Posterior vena cava (tissue), 2 donors: ENCODE measurements at places on chromosomes 7 and 10.

GRCh38 chr10:62894156-62894555, 78.0 kb upstream of the EGR2 start:
- no peak for DNase-seq

GRCh38 chr7:26662646-26663045, 201.7 kb downstream of the SKAP2 start:
- no peak for DNase-seq

DNA sequence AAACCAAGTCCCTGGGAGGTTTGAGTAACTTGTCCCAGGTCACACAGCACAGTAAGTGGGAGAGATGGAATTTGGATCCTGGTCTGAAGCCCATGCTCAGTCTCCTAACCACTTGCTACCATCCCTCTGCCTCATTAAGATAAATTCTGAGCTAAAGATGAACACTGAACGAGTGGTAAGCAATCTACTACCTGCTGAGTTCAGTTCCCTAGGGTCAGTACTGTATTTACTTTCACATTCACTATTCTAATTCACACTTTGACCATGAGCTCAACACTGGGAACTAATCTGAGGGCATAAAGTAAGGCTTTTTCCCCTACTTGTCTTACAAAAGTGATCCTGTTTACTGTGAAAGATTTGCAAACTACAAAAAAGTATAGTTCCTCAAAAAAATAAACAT, 2.4 kb downstream of the UROS start:
- no peak for DNase-seq

DNA sequence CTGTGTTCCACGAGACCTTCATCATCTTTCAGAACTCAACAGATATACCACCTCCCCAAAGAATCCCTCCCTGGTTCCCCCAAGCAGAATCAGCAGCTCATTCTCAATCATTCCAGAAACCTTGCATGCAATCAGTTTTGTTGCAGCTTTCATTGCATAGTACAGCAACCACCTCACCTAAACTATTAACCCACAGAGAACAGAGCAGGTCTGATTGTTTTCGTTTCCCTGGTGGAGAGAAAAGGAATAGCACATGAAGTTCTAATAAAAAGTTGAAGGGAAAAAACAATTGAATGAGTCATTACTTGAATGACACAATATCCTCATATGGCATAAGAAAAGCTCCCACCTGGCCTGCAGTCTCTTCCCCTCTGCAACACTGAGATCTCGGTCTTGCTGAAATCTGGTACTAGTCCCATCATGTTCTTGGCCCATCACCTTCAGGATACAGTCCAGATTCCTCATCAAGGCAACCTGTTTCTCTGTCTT, 147.1 kb upstream of the GDF10 start:
- no peak for DNase-seq

GRCh38 chr7:32263611-32264010, 193.4 kb upstream of the PDE1C start:
- DNase-seq = no peak

GRCh38 chr10:132397671-132398565, 918 bp downstream of the PWWP2B start:
- DNase-seq = no peak

DNA sequence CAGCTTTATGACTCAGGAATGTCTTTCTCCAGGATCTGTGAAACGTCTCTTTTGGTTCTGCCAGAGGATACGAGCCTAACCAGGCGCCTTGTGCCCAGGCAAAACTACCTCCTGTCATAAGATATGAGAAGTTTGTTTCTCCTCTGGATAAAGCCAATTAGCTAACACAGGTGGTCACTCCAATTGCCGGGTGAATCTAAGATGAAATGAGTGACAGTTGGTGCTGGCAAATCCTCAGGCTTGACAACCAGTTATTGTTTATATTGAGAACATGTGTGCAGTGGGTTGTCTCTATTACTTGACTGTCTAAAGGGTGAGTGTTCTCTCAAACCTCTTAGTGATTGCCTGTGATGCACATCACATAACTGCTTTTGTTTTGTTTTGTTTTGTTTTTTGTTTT, 449.1 kb downstream of the XPNPEP1 start:
- no peak for DNase-seq

- DNase-seq = no peak
Observed at GRCh38 chr7:40213291-40213690, 78.5 kb downstream of the SUGCT start.

DNA sequence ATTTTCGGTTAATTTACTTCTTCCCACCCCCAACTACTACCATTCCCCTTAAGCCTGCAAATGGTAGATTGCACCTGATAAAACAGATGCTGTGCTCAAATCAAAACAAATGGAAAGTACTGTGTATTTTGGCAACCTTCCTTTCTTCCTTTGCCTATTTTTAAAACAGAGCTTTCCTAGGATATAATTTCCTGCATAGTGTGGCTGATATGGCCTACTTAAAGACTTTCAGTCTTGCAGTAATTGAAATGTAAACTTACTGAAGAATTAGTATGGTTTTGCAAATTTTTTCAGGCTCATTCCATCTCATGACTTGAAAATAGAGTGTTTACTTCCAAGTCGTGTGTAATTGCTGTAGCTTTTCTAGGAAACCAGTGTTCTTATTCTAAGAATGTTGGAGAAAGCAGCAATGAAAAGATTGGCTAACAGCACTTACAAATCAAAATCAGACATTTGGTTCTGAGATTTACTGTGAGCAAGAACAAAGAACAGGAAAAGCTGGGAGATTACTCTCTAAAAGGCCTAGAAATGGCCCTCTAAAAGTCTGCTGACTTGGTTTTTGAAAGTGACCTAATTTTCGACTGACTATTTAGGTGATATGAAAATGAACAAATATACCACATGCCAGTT, 52.0 kb downstream of the REEP3 start:
- no peak for DNase-seq

- DNase-seq = peak; percentile 82
Observed at GRCh38 chr7:5519515-5519928, 95.9 kb upstream of the TNRC18 start.

DNA sequence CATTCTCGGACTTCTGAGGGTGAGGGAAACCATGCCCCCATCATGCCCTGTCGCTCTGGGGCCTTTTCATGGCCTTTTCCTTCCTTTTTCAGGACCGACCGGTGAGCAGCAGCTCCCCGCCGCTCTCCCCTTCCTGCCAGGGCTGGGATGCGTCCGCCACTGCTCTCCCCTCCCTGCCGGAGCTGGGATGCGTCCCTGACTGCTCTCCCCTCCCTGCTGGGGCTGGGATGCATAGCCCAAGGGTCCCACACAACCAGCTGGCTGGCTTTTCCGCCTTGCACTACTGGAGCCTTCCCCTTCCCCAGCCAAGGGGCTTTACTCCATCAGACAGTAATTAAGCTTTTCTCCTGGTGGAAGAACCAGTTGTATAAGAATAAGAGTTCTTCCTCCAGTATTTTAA, 129.7 kb upstream of the COBL start:
- DNase-seq = no peak
